Urinary bladder (tissue), 4 donors: ENCODE measurements at places on chromosomes 4 and X. TPM values are rescaled to one million over a fixed set of nuclear protein-coding genes. Genes with fewer than 3 reads are reported as not detected.

MTMR8 gene
- 0.91 TPM for polyA plus RNA-seq

GRCh38 chr4:121738780-121739535, 26.0 kb downstream of the SMIM43 start:
- no peak for DNase-seq

FMR1NB gene
- not detected for polyA plus RNA-seq

GRCh38 chr4:126957556-126957955, 675.2 kb upstream of the INTU start:
- DNase-seq: no peak

HTR2C gene
- polyA plus RNA-seq: 0.01 TPM

GRCh38 chr4:121093261-121093660, 20.9 kb upstream of the NDNF start:
- DNase-seq: no peak

- no peak for DNase-seq
These were observed 123.8 kb downstream of the LUZP4 start for GRCh38 chrX:115413246-115413878.

DNA sequence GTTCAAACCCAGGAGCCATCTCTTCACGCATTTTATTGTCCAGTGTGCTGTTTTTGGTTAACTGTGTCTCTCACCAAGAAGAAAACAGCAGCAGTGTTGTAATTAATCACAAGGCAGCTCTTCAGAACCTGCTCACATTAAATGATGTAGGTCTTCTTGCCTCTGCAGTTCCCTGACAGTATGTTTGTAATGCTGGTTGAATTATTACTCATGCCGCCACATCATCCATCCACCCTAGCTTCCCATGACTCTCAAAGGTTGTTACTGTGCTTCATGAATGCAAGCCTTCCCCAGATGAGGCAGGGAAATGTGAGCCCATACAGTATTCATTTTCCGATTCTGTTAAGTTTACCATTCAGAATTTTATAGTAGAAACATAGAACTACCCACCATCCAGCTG, 17.4 kb downstream of the TLR10 start:
- DNase-seq: no peak

- no peak for DNase-seq
These were observed 45.4 kb downstream of the KIT start for GRCh38 chr4:54703182-54703581.

GRCh38 chrX:45070116-45071007, 130.3 kb downstream of the DIPK2B start:
- no peak for DNase-seq

LONRF3 gene
- polyA plus RNA-seq: 7.4 TPM

SYTL4 gene
- 12.5 TPM for polyA plus RNA-seq

GRCh38 chr4:112604589-112604988, 32.1 kb downstream of the ZGRF1 start:
- DNase-seq: peak; percentile 11

GRCh38 chr4:78661921-78662521, 110.5 kb downstream of the ANXA3 start:
- DNase-seq: no peak

COL4A6 gene
- polyA plus RNA-seq: 65.8 TPM

- no peak for DNase-seq
These were observed 687.1 kb upstream of the MAGEB2 start for GRCh38 chrX:29528281-29528680.

DNA sequence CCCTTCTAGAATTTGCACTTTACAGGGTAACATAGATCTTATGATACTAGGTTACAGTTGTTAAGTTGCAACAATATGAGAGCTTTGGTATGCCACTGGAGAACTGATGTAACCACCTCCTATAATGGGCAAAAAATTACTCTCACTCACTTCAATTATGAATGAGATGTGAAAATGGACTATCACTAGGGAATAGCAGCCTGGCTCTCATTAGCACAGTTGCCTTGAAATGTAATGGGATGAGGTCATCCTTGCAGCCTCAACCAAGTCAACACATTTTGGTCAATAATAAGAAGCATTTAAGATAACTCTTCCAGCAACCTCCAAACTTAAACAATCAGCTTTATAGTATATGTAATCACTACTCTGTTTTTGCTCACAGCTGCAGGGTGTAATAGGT, 69.4 kb downstream of the TBC1D9 start:
- no peak for DNase-seq
